ENCODE measurements at places on chromosomes 4 and X. TPM values are rescaled to one million over a fixed set of nuclear protein-coding genes. Genes with fewer than 3 reads are reported as not detected.

Gene BEX3
- total RNA-seq: 57.5 TPM

Gene COX18
- total RNA-seq: 20.7 TPM

DNA sequence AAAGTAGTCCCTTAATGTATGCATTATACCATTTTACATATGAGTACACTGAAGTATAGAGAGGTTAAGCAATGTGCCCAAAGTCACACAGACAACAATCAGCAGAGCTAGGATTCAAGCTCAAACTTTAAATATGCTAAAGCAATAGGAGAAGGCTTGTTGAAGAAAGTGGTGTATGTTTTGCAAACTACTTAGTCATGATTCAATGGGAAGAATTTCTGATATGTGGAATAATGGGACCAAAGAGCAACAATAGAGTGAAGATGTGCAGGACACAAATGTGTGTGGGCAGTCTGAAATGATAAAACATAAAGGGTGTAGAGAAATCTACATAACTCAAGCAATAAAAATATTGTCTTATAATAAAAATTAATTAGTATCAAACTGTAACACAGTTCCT lies 109.0 kb upstream of the ARSJ start:
- no peak for DNase-seq

DNA sequence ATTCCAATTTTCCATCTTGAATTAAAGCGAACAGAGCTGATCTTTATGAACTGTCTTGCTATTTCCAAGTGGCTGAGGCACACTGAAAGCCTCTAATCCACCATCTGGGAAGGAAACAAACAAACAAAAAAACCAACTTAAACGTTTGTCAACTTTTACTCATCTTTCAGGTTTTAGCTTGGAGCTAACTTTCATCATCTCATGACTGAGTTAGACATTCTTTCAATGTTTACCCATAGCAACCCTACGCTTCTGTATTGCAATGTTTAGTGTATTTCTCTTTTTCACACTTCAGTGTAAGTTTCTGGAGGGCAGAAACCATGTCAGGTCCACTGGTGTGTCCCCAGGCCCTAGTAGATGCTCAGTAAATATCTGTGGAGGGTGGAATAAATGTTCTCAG lies 343.8 kb downstream of the GBA3 start:
- DNase-seq: no peak

DNA sequence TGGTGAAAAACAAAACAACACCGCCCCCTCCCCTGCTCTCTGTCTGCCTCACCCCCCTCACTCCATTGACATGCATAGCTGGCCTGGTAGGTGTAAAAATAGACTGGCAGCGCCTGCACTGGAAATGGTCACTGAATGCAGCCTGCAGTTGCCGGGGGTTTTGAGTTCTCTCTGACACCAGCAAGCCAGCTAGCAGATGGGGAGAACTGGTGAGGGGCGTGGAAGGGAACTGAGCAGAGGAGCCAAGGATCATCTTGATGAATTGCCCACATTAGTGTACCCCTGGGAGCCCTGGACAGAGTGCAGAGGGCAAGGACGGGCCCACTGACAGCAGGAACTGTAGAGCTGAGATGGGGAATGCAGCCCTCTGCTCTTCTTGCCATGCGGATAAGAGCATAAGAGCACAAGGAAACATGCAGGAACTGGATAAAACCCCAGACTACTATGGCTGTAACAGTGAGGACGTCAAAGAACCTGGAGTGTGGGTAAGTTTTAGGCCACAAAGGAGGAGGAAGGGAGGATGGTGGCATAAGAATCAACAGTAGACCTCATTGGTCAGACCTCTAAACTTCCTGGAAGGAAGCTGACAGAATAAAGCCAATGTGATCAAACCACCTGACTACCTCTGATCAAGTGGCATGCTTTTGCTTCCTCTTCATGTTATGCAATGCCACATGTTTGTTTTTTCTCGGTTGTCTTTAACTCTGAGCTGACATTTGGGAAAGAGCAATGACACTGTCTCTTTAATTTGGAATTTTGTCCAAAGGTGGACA lies 96.3 kb downstream of the ANK2 start:
- DNase-seq: no peak

DNA sequence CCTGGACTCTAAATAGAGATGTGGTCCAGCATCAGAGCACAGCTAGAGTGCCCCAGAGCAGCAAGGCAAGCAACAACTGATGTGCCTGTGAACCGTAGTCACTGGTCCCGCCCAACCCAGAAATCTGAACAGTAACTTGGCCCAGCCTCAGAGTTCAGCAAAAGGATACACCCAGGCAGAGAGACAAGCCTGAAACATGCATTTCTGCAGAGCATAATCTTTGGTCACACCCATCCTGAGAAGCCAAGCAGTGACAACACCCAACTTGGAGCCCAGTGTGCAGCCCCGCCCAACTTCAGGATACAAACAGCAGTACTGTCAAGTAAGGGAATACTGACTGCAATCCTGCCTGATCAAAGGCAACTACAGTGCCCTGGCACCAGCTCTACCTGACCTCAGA lies 78.9 kb downstream of the CCDC160 start:
- no peak for DNase-seq

Measured in suprapubic skin (tissue), 4 donors.